Activated CD4-positive, alpha-beta memory T cell treated with anti-CD3 and anti-CD28 coated beads for 36 hours (primary cell): ENCODE measurements at places on chromosomes 16 and 17. TPM values are rescaled to one million over a fixed set of nuclear protein-coding genes. Genes with fewer than 3 reads are reported as not detected.

DNA sequence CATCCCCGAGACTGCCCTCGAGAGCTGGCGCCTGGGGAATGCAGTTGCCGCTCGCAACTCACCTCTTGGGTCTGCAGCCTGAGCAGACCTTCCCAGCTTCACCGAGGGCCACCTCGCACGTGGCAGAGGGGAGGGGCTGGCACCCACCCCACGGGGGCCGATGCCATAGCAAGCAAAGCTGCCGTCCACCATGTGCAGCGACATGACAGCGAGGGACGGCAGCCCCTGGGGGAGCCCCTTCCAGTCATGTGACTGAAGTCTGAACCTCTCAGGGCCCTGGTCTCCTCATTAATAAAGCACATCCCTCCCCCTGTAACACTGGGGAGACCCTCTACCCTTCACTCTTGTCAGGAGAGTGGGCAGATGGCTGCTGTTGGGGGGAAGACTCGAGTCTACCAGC is 30.5 kb downstream of the CIBAR2 start:
- DNase-seq = no peak

DNA sequence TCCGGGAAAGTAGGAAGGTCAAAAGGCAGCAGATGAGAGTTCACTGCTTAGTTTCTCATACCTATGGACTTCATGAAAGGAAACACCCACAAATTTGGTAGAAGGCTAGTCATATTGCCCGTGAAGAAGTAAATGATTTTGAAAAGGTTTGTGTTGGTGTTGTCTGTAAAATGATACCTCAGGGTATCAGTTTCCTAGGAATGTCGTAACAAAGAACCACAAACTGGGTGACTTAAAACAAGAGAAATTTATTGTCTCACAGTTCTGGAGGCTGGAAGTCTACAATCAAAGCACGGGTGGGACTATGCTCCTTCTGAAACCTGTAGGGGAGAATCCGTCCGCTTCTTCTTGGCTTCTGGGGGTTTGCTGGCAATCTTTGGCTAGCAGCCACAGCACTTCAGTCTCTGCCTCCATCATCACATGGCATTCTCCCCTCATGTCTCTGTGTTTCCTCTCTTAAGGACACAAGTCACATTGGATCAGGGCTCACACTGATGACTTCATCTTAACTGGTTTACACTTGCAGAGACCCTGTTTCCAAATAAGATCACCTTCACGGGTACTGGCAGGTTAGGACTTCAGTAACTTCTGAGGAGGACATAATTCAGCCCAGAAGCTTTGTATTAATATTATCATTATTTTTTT is 2.0 kb upstream of the NAE1 start:
- DNase-seq = no peak

DNA sequence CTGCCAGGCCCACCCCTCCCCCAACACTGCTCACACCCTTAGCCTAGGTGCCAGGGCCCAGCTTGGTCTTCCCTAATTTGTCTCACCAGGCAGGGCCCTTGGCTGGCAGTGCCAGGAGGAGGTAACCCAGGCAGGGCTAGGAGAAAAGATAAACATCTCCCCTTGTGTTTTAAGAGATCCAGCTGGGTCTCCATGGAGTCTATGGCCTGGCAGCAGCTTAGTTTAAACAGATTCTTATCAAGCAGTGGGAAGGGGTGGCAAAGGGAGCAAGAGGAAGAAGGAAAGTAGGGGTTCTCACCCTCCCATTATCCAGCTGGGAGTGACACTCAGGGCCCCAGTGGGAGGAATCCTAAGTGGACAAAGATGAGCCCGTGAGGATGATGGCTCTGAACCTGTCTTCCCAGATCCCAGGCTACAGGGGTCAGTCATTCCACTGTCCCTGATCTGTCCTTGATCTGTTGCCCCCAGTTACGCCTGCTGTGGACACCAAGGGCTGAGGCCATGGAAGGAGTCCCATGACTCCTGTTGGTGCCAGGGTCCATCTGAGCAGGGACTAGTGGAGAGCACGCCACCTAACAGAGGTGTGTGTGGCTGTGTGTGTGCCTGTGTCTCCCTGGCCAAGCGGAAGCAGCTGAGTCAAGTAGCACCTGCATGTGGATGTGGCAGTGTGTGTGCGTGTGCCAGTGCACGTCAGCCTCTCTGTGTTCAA is 47.4 kb upstream of the MEIOC start:
- no peak for DNase-seq

DNA sequence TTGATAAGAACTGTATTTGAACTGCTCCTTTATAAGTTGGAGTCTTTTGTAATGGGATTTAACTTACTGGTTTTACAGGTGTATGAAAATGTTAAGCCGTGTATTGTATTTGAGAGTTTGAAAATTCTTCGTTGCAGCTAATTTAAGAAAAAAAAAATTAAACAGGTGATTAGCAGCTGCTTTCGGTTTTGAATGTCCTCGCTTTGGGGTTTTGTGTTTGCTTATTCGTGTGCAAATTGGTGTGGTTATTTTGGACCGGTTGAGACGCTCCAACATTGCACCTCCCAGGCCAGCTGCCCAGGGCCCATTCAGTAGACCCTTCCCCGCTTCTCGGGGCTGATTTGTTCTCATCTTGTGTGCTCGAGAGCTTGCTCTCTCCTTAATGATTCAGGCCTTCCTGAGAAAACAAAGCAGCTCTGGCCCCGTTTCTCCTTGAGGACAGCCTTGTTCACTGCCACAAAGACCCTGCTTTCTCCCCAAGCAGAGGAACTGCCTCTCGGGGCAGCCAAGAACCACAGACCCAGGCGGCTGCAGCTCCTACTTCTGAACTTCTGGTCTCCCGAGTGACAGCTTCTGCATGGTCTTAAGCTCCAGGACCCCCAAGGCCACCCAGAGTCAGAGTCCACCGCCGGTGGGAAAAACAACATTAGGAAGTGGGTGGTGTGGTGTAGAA is 100.5 kb downstream of the MSI2 start:
- DNase-seq = no peak

- no peak for DNase-seq
These were observed 148.2 kb downstream of the C16orf78 start for GRCh38 chr16:49521734-49522325.

- DNase-seq = no peak
These were observed 698 bp downstream of the CD300C start for GRCh38 chr17:74544991-74545842.

GRCh38 chr16:68246666-68247065 is 1.5 kb downstream of the PLA2G15 start:
- DNase-seq = no peak

DNA sequence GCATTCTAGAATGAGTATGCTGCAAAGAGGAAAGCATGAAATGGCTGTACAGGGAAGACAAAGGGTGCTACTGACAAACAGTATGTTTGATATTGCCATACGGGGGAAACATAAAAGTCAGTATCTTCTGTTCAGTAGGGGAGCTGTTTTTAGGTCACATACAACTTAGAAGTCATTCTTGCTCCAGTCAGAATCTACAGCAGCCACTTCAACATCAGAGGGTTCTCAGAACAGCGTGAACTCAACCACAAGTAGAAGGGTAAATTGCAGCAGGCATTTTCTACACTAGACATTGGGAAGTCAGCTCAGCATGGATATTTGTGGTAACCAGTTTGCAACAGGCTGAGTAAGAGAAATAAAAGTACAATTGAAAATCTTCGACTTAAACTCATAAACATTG is 1241.8 kb upstream of the GOT2 start:
- no peak for DNase-seq

DNA sequence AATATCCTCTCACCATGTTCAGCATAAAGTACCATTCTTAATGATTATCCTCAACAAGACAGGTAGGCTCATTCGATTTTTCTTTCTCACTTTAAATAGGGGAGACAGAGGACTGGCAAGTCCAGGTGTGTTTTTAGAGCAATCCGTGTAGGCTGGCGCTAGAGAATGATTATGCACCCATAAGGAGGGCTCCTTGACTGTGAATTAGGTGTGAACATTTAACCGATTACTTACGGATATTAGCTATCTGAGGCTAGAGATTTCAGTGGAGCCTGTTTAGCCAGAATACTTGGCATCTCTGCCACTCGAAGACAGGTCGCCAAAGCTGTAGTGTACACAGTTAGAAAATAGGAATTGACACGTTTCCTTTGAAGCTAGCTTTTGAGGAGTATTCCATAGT is 1.9 kb downstream of the SEC14L1 start:
- no peak for DNase-seq

GRCh38 chr16:85716022-85716679 is 27.4 kb upstream of the GINS2 start:
- no peak for DNase-seq

GRCh38 chr17:55451203-55451641 is 29.6 kb upstream of the MMD start:
- no peak for DNase-seq

DNA sequence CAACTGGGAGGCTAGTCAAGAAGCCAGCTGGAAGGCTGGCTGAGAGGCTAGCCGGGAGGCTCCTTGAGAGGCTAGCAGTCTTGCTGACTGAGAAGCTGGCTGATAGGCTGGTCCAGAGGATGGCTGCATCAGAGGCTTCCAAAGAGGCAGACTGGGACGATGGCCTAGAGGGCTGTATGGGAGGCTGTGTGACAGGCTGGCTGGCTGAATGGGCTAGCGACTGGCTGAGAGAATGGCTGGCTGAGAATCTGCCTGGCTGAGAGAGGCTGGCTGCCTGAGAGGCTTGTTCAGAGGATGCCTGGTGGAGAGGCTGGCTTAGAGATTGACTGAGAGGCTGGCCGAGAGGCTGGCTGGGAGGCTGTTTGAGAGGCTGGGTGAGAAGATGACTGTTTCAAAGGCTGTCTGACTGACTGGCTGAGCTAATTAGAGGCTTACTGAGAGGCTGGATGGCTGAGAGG is 34.8 kb upstream of the ACSM2B start:
- no peak for DNase-seq

DNA sequence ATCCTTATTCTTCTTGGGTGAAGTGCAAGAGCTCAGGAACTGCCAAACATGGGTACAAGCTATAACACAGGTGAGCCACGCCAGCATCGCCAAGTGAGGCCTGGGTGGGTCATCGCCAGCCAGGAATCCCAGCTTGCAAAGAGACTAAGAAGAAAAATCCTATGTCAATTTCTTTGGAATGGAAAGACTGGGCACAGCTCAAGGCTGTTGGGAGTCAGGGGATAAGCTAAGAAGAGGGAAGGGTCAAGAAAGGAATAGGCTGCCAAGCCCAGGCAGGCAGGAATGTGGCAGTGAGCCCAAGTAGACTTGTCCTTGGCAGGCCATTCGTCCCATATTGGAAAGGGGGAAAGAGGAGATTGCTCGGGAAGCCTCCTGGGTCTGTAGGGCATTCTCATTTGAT is 191.4 kb upstream of the CDH5 start:
- no peak for DNase-seq

GRCh38 chr17:13646969-13647542 is 45.3 kb upstream of the HS3ST3A1 start:
- no peak for DNase-seq

Gene ZNF423
- total RNA-seq = not detected

Gene CCDC43
- 27.7 TPM for total RNA-seq

Gene KRT25
- not detected for total RNA-seq

Gene CMTM2
- 0.45 TPM for total RNA-seq

Gene FNDC8
- not detected for total RNA-seq

Gene NEUROD2
- not detected for total RNA-seq

Gene PMFBP1
- total RNA-seq = 0.19 TPM

Gene PIK3R5
- 22.4 TPM for total RNA-seq
